ENCODE measurements at places on chromosomes 5 and 9.

DNA sequence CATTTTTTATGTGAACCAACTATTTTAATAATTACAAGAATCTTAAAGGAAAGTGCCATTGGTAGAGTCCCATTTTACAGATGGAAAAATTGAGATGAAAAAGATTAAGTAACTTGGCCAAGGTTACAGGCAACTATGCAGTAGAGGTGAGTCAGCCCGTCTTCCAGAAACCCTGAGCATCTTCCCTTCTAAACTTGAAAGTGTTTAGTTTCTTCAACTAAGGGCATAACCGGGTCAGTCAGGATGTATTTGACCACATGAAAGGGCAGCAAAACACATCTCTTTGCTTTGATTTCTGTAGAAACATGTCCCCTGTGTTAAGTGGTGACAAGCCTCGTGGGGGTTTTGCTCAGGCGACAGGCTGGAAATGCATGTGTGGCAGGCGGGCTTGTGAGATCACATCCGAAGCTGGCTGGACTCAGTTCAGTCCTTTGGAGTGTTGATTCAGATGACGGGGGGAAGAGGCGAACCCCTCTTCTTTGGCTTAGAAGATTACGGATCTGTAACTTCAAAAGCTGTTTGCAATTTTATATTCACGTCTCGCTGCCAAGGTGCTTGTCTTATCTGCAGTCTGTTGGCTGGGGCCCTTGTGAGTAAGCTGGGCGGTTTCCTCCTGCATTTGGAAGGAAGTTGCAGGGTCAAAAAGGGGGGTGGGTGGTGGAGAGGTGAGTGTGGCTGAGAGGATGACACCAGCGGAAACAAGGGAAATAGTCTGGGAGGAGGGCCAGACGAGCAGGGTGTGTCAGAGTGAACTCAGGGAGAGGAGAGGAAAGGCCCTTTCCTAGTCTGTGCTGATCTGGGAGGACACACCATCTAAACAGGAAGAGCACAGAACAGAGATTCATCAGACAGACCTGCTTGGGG is 78.9 kb upstream of the RPS23 start:
- DNase-seq, result peak; percentile 78

- no peak for DNase-seq
Measured at GRCh38 chr9:125696106-125696647, 10.8 kb downstream of the MAPKAP1 start.

DNA sequence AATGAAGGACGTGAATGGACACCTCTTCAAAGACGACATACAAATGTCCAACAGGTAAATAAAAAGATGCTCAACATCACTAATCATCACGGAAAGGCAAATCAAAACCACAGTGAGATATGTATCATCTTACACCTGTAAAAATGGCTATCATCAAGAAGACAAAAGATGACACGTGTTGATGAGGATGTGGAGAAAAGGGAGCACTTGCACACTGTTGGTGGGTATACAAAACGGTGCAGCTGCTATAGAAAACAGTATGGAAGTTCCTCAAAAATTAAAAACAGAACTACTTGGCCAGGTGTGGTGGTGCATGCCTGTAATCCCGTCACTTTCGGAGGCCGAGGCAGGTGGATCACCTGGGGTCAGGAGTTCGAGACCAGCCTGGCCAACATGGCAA is 47.9 kb downstream of the STK10 start:
- DNase-seq, result no peak

- no peak for DNase-seq
Measured at GRCh38 chr5:113678202-113678601, 164.7 kb downstream of the YTHDC2 start.

GRCh38 chr5:37496902-37497445 is 117.9 kb downstream of the WDR70 start:
- no peak for DNase-seq

GRCh38 chr5:151150471-151151262 is 6.9 kb downstream of the ANXA6 start:
- peak; percentile 42 for DNase-seq

DNA sequence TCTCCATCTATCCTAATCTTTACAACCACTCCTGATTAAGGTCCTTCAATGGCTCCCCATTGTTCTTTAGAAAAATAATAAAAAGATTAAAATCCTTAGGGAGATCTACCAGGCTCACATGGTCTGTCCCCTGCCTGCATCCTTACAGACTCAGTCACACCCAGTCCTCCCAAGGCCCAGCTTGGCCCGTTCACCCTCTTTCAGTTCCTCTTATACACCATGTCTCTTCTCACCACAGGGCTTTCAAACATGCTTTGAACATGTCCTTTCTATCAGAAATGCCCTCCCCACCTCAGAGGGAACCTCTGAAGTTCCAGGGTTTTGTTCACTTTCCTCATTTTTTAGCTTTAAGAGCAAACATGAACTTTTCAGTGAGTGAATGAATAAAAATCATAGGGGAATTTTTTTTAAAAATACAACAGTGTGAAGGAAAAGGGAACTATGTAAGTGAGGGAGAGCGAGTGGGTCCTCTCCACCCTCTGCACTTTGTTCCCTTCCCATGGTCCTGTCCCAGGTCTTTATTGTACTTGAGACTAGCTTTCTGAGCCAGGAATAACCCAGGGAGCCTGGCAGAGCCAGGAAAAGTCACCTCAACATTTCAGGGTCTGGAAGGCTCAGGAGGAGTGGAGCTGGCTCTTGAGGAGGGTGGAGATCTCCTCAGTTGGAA is 55.3 kb downstream of the TRPC7 start:
- DNase-seq, result no peak

DNA sequence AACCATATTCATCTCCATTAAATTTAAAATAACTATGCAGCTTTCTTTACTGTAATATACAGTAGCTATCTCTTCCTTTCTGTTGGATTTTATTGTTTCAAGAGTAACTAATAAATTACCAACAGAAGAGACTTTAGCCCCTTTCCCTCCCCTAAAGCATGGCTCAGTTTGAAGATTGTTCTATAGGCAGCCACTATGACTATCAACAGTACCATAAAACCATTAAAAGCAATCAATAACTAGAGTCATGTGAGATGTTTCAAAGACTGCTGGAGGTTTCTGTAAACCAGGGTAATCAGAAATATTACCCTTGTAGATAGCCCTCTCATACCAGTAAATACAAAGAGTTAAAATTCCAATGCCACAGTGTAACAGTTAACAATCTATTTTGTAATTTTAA is 73.0 kb downstream of the TMEM161B start:
- no peak for DNase-seq

GRCh38 chr5:72921886-72922285 is 34.0 kb upstream of the FCHO2 start:
- no peak for DNase-seq

DNA sequence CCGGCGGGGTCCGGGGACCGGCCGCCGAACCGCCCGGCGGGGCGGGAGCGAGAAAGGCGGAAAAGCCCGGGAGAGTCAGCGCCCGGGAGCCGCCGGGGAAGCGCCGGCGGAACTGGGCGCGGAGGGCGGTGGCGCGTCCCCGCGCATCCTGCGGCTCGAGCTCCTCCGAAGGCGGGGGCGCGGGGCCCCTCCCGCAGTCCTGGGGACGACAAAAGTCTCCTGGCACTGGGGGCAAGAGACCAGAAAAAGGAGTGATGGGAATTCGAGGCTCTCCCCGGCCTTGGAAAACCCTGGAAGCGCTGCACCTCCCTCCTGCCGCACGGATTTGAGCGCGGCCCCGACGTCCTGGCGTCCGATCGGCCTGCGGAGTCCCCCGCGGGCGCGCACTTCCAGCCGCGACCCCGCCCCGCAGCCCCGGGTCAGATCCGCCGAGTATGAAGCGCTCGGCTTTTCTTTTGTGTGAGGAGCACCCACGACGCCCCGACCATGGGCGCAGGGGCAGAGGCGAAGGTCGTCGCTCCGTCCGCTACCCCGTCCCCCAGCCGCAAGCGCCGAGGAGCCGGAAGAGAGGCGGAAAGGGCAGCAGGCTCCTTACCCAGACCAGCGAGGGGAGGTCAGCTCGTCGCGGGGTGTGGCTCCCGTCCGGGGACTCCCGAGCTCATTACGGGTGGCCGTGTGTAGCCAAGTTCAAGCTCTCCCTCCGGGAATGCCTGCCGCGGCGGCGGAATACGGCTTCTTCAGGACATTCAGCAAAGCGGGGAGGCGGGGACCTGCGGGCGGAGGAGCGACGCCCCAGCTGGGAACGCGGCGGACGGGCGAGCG is at the start of gene EPB41L4A:
TSS of gene EPB41L4A (minus strand) at position 114 of the 822 bp plus-strand sequence. CDS start 238 bp downstream, outside the sequence.
- peak; percentile 73 for DNase-seq

DNA sequence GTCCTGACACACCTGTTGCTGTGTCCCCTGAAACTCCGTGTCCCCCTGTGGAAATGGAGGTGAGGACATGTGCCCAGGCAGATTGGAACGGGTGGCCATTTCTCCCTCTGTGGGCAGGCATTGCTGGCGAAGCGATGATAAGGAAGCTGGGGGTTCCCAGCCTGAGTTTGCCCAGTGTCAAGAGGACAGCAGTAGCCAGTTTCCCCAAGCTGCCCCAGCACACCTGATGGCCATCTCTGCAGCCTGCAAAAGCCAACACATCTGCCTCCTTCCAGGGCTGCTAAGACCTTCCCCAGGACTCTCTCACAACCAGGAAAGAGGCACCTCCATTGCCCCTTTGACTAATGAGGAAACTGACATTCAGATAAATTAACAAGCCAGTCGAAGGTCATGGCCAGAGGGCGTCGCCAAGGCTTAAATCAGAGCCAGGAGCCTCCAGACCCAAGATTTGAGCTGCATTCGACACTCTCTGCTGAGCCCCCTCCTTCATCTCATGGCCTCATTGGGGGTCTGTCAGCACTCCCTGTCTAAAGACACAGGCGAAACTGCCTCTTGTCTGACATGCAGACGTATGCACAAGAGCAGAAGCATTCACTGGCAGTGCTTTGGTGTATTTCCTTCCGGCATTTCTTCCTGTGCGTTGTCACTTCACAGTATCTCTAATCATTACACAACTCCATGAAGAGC is 10.4 kb upstream of the WNK2 start:
- DNase-seq, result no peak

DNA sequence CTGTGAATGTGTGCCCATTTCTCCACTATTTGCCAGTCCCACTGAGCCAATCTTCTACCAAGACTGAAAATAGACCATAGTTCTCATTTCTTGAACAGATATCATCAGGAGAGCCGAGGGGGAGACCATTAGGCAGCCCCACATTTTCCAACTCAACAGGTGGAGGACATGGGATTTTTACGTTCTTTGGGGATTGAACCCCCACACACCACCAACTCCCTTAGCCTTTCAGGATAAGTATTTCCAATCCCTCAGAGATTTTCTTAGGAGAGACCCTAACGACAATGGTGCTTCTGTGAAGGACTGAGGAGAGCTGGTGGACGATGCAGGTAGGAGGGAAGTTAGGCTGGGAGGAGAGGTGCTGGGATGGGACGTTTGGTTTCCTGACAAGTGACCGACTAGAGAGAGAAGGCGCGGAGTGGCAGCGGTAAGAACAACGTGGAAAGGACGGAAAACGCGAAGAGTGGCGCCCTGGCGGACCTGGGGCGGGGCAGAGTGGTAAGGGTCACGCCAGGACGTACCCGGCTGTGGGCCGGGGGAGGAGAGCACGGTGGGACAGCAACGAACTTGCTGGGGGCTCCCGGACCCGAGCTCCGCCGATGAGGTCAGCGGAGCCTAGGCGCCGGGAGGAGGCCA is 681 bp upstream of the CHSY3 start:
- no peak for DNase-seq

- peak; percentile 78 for DNase-seq
Measured at GRCh38 chr5:124806373-124807077, 60.1 kb upstream of the ZNF608 start.

DNA sequence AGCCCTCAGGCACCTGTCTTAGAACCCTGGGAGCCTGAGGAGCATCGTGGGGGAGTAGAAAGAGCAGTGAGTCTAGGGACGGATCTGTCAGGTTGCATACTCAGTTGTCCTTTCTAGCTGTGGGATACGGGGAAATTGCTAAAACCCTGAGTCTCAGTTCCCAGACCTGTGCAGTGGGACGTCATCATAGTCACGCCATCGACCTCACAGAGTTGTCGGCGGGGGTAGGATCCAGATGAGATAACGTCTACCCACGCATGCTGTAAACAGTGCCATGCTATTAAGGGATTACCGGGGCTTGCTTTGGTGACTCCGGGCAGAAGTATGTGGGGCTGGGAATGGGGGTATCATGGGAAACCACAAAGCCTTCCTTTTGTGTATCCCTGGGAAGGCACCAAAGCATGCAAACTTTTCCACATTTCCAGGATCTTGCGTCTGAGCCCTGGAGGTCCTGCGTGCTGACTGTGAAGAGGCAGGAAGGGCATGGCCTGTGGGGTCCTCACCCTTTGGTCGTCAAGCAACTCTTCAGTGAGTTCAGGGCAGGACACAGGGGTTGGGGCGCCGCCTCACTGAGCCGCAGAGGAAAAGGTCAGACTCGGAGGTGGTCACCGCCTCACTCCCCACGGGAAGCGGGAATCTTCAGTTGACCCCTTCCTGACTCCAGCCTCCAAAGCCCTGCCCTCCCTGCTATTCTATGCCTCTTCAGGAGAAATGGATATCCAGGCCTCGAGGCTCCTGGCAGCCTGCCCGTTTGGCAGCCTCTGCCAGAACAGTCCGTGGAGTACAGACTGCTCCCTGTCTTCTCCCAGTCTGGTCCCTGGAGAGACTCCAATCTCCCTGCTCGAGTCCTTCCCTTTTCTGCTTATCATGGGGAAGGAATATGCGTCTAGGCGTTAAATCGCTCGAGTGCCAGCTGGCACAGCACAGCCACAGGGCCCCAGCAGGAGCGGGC is 186.8 kb upstream of the KLF9 start:
- DNase-seq, result peak; percentile 98

GRCh38 chr9:22028394-22028793 is 19.3 kb upstream of the CDKN2B start:
- DNase-seq, result no peak

DNA sequence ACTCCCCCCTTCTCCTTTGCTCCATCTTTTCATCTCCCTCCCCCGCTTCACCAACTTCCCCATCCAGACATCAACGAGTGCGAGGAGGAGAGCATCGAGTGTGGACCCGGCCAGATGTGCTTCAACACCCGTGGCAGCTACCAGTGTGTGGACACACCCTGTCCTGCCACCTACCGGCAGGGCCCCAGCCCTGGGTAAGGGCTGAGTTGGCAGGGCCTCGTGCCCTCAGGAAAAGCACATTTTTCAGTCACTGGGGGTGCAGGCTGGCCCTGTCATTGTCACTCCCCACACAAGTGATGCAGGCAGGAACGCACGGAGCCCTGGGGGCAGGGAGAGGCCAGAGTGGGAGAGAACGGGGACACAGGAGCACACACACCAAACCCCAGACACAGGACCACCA is 12.4 kb upstream of the ASS1 start:
- no peak for DNase-seq

- DNase-seq, result no peak
Measured at GRCh38 chr9:6896562-6896961, 138.8 kb downstream of the KDM4C start.

Data from left ventricle myocardium inferior (tissue), 1 donor.